ENCODE measurements at places on chromosomes 12 and 14.

- no peak for DNase-seq
These were observed 179.0 kb upstream of the IGF1 start for GRCh38 chr12:102659200-102659911.

DNA sequence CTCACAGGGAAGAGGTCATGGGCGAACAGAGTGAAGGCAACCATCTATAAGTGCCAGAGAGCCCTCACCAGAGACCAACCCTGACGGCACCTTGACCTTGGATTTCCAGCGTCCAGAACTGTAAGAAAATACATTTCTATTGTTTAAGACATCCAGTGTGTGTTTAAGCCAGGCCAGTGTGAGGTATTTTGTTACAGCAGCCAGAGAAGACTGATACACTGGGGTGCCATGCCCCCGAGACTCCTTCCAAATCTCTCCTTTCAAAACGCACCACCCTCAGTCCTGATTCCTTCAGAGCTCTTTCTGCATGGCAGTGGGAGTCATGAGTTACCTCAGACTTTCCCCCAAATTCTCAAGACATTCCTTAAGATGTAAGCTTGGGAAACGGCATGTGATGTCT lies 2.5 kb upstream of the SERPINA5 start:
- DNase-seq, result no peak

DNA sequence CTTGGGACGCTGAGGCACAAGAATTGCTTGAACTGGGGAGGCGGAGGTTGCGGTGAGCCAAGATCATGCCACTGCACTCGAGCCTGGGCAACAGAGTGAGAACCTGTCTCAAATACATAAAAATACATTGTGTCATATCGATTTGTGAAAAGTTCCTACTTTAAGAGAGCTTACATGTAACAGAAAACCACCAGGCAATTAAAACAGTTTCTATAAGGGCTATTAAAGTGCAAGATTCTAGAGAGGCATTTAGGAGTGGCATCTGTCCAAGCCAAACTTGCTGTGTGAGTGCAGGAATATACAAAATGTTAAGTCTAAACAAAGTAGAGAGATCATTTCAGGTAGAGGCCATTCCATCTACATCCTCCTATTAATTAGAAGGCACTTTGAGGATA lies 1.7 kb upstream of the NEK9 start:
- DNase-seq, result no peak

- peak; percentile 64 for DNase-seq
These were observed 32.1 kb downstream of the DMAC2L start for GRCh38 chr14:50344116-50344775.

- DNase-seq, result no peak
These were observed 11.7 kb upstream of the OTOGL start for GRCh38 chr12:80087486-80088213.

- DNase-seq, result no peak
These were observed 76.3 kb downstream of the GRIP1 start for GRCh38 chr12:66602483-66603143.

- no peak for DNase-seq
These were observed 130.8 kb downstream of the LMNTD1 start for GRCh38 chr12:25422241-25422640.

Data from GM10248 (cell line).